ENCODE measurements at places on chromosomes 6 and 20. TPM values are rescaled to one million over a fixed set of nuclear protein-coding genes. Genes with fewer than 3 reads are reported as not detected.

DNA sequence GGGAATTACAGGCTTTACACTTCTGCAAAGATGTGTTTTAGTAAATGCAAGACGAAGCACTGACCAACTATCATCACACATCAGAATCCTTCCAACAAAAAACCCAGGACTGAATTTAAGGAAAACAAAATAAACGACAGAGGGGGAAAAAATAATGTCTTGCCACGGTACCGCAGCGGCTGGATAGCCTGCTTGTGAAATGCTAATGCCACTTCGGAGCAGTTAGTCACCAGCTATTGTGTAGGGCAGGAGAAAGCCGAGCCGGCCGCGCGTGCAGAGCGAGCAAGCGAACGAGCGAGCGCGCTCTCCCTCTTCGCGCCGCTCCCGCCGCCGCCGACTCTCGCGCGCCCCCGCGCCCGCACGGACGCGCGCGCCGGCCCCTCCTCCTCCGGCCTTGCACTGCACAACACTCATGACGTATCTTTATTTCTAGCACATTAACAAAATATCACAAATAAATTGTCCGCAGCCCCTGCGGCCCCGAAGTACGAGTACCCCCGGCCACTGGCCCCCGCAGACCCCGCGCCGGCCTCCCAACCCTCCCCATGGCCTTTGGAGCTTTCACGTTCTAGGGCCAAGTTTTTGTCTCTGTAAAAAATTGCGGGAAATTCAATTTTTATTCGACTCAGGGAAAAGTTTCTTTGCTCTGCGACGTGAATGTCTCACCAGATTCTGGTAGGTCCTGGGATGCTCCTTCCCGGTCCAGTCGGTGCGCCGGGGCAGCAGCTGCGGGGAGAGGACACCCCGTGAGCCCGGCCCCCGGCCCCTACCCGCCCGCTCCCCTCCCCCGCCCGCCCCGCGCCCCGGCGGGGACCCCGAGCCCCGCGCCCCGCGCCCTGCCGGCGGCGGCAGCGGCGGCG, 1.0 kb downstream of the PHIP start:
- no peaks in the 10 kb centered on the region for H3K36me3 ChIP-seq
- no peaks in the 10 kb centered on the region for H3K4me1 ChIP-seq
- H3K4me3 ChIP-seq, result peak overlapping the region; percentile 89
- H3K27me3 ChIP-seq, result no peaks in the 10 kb centered on the region
- H3K27ac ChIP-seq, result peak overlapping the region; percentile 77
- peak; percentile 97 for DNase-seq

DNA sequence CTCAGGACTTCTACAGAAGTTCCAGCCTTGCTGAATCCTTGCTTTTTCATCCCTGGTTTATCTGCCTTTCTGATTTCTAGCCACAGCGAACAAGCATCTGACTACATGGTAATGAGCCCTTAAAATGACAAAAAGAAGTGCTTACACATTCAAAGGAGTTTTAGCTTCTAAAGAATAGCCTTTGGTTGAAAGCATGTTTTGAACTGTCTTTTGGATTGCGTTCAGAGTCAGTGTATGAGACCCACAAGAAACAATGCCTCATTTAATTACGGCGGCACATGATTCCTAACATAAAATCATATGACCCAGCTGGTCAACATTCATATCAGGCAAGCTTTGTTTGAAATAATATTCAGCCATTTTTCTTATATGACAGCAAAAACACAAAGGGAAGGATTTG, 784.2 kb downstream of the KIF16B start:
- DNase-seq, result no peak
- no peaks in the 10 kb centered on the region for H3K27me3 ChIP-seq
- H3K27ac ChIP-seq, result no peak overlapping the region

GRCh38 chr20:34544109-34544796, 14.3 kb upstream of the MAP1LC3A start:
- peak overlapping the region; percentile 20 for H3K4me3 ChIP-seq
- peaks cover 6% of the 10 kb centered on the region for H3K36me3 ChIP-seq
- H3K27me3 ChIP-seq, result no peaks in the 10 kb centered on the region
- H3K4me1 ChIP-seq, result peaks cover 4% of the 10 kb centered on the region
- no peak overlapping the region for H3K27ac ChIP-seq

- H3K4me3 ChIP-seq, result no peak overlapping the region
- H3K4me1 ChIP-seq, result peaks cover 63% of the 10 kb centered on the region
- no peak for DNase-seq
- no peak overlapping the region for H3K27ac ChIP-seq
- H3K27me3 ChIP-seq, result no peaks in the 10 kb centered on the region
- H3K36me3 ChIP-seq, result no peaks in the 10 kb centered on the region
Observed at GRCh38 chr6:43989581-43990146, 137.6 kb downstream of the MRPL14 start.

DNA sequence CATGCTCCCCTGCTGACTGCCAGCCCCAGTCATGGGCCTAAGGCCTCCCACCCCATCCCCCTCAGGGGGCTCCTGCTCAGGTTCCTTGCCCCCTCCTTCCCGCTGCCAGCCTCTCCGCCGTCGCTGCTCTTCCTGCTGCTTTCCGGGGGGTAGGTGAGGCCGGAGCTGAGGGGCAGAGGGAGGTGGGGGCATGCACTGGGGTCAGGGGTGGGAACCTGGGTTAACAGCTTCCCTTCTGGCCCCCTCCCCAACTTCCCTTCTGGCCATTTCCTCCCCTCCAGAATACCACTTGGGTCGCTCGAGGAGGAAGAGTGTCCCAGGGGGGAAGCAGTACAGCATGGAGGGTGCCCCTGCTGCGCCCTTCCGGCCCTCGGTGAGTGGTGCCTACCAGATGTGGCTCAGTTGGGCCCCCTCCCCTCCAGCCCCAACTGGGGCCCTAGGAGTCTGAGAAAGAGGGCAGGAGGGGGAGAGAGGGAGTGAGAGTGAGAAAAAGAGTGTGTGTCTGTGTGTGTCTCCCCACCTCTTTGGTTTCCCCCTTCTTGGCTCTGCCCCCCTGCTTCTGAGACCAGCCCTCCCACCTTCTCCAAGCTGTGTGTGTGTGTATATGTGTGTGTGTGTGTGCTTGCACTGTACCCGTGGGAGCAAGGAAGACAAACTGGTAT, 12.1 kb downstream of the SYNGAP1 start:
- no peak for DNase-seq
- H3K4me1 ChIP-seq, result peaks cover 5% of the 10 kb centered on the region
- H3K27me3 ChIP-seq, result no peaks in the 10 kb centered on the region
- H3K27ac ChIP-seq, result no peak overlapping the region
- no peak overlapping the region for H3K4me3 ChIP-seq

- H3K36me3 ChIP-seq, result no peaks in the 10 kb centered on the region
- H3K27me3 ChIP-seq, result no peaks in the 10 kb centered on the region
- no peak overlapping the region for H3K4me3 ChIP-seq
- H3K27ac ChIP-seq, result no peak overlapping the region
Observed at GRCh38 chr6:134070271-134070670, 17.8 kb upstream of the SLC2A12 start.

DNA sequence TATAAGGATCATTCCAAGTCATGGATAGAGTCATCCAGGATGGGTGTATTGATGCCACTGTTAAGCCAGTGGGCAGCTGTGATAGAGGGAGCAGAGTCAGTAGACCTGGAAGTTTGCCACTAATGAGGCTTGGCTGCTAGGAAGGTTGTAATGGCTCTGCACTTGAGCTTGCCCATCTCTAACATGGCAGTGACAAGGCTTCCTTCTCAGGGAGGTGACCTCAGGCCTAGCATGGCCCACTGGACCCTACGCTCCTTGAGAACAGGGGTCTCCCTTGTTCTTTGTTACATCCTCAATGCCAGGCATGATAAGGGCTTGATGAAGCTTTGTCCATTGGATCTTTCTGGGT, 155.1 kb downstream of the CD83 start:
- no peaks in the 10 kb centered on the region for H3K27me3 ChIP-seq
- H3K4me1 ChIP-seq, result peaks cover 3% of the 10 kb centered on the region
- no peak for DNase-seq
- H3K36me3 ChIP-seq, result no peaks in the 10 kb centered on the region

DNA sequence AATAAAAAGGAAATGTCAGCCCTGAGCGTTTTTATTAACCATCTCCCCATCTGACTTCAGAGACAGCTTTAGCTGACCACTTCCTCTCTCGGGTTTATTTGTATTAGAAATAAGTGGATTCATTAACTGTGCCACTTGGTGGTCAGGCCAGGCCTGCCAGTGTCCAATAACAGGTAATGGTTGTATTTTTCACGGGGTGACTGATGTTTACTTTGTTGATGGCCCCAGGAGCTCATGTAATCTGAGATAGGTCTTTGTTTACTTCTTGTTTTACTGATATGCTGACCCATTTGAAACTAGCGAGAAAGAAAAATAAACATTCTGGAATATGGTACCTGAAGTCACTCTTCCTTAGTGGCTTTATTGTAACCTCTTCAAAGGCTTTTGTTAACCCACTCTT, 504.3 kb upstream of the SLC35B3 start:
- no peak overlapping the region for H3K4me3 ChIP-seq
- H3K27me3 ChIP-seq, result no peaks in the 10 kb centered on the region
- no peaks in the 10 kb centered on the region for H3K36me3 ChIP-seq
- DNase-seq, result no peak
- no peaks in the 10 kb centered on the region for H3K4me1 ChIP-seq

DNA sequence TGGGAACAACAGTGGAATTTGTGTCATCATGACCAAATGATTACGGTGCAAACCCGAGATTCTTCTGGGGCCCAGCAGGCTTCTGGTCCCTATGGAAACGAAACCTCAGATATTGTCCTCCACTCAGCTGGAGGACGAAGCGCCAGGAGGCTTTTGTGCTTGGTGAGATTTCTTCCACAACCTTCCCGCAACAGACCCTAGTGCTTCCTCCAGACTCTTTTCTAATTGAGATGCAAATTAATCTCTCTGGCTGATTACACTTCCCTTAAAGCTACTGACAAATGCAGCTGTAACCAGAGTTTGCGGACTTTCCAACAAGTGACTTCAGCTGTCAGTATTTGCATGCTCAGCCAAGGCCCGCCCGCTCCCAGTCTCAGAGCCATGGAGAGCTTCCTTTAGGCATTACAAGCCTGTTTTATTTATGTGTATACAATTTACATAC, 96.0 kb downstream of the INSM1 start:
- H3K27me3 ChIP-seq, result no peaks in the 10 kb centered on the region
- no peaks in the 10 kb centered on the region for H3K4me1 ChIP-seq
- peak; percentile 11 for DNase-seq
- no peak overlapping the region for H3K27ac ChIP-seq
- no peak overlapping the region for H3K4me3 ChIP-seq

- H3K4me3 ChIP-seq, result no peak overlapping the region
- peaks cover 31% of the 10 kb centered on the region for H3K4me1 ChIP-seq
- no peak for DNase-seq
- peak overlapping the region; percentile 72 for H3K27ac ChIP-seq
- H3K27me3 ChIP-seq, result no peaks in the 10 kb centered on the region
Observed at GRCh38 chr20:37881601-37882343, 21.2 kb upstream of the VSTM2L start.

GRCh38 chr6:111576291-111576690, 29.4 kb downstream of the TRAF3IP2 start:
- H3K36me3 ChIP-seq, result peaks cover 21% of the 10 kb centered on the region
- H3K27me3 ChIP-seq, result no peaks in the 10 kb centered on the region
- H3K27ac ChIP-seq, result peak overlapping the region; percentile 11
- peaks cover 4% of the 10 kb centered on the region for H3K4me1 ChIP-seq

GRCh38 chr6:22249711-22250350, 47.0 kb downstream of the PRL start:
- no peaks in the 10 kb centered on the region for H3K4me1 ChIP-seq
- H3K4me3 ChIP-seq, result no peak overlapping the region
- no peak overlapping the region for H3K27ac ChIP-seq
- DNase-seq, result no peak

DNA sequence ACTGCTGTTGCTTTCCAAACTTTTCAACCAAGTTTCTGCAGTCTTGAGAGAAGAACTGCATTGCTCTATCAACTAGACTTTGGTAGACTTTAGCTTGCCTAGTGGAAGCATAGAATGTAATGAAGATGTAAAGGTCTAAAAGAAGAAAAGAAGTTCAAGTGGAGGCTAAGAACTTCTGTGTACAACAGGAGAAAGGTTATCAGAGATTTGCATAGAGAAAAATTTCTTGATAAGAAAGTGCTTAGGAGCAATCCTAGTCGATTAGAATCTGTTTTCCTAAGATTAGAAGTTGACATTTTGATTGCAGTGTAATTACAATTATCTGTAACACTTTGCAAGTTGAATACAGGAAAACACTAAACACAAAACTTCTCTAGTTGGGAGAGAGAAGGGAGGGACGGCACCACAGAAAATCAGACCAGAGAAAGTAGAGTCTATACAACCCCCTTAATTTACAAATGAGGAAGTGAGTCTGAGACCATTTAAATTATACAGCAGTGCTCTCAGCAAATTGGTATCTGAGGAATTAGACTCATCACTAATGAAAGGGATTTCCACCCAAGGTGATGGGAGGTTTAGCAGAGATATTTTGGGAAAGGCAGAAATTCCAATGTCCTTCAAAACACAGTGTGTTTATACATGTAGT, 194.3 kb upstream of the MARCKS start:
- no peak overlapping the region for H3K27ac ChIP-seq
- H3K27me3 ChIP-seq, result no peaks in the 10 kb centered on the region
- H3K36me3 ChIP-seq, result no peaks in the 10 kb centered on the region

- no peaks in the 10 kb centered on the region for H3K27me3 ChIP-seq
- no peak overlapping the region for H3K27ac ChIP-seq
- no peak for DNase-seq
Observed at GRCh38 chr6:7045746-7046145, 62.0 kb upstream of the RREB1 start.

GRCh38 chr6:140773276-140773675, 1359.4 kb upstream of the GJE1 start:
- no peaks in the 10 kb centered on the region for H3K27me3 ChIP-seq
- no peak overlapping the region for H3K4me3 ChIP-seq
- no peak overlapping the region for H3K27ac ChIP-seq
- no peaks in the 10 kb centered on the region for H3K36me3 ChIP-seq

DNA sequence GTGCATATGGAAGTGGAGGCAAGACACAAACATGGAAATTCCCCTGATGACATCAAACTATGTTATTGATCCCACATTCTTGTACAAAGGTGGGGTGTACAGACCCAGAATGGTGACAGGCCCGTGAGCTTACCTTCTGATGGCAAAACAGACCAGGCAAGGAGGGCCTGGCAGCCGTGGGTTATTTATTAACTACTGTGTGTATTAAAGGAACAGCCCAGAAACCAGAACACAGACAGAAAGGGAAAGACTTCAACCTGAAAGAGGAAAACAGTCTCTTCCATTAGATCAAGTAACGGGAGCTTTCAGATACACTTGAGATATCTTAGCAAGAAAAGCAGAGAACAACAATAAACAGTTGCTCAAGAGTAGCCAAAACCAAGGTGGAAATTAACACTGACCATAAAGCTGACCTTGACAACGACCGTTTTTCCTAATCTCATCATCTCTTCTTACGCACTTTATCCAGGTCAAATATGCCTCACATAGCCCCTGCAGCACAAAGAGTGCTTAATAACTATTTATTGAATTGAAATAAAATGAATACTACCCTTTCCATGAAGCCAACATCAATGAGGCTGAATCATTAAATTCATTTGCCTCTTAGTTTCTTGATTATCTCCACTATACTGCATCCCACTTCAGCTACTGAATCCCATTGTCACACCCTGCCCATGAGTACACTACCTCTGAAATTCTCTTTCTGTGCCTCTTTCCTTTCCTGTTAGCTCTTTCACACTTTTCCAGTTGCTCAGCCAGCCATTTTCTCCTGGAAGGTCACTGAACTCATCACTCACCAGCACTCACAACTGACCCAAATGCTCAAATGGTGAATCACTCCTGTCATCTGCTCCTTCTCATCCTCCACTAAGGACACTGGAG, 67.4 kb downstream of the MOXD1 start:
- no peak overlapping the region for H3K4me3 ChIP-seq
- no peak overlapping the region for H3K27ac ChIP-seq
- H3K4me1 ChIP-seq, result no peaks in the 10 kb centered on the region
- no peaks in the 10 kb centered on the region for H3K27me3 ChIP-seq

- no peak overlapping the region for H3K27ac ChIP-seq
- peaks cover 18% of the 10 kb centered on the region for H3K36me3 ChIP-seq
- H3K4me3 ChIP-seq, result no peak overlapping the region
- no peaks in the 10 kb centered on the region for H3K27me3 ChIP-seq
Observed at GRCh38 chr20:44981736-44982406, 15.6 kb downstream of the STK4 start.

The ANGPT4 gene
- polyA plus RNA-seq, result not detected

The TRERF1 gene
- polyA plus RNA-seq, result 3.5 TPM

The FYN gene
- 22.5 TPM for polyA plus RNA-seq
